ENCODE measurements at places on chromosomes 1 and 21.

DNA sequence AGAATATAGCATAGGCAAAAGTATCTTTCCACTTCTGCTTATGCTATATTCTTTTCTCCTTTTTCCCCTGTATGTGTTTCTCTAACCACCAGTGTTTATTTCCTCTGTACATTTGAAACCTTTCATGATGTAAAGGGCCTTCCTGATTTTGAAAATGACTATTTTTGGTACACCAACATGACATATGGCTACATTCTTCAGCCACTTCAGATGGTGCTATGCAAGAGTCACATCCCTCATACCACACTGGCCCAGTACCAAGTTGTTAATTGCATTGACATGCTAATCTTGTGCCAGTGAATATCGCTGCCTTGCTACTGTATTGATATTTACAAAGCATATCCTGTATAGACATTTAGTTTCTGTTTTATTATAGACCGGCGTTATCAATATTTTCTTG lies 408.7 kb downstream of the NCAM2 start:
- no peak for DNase-seq

DNA sequence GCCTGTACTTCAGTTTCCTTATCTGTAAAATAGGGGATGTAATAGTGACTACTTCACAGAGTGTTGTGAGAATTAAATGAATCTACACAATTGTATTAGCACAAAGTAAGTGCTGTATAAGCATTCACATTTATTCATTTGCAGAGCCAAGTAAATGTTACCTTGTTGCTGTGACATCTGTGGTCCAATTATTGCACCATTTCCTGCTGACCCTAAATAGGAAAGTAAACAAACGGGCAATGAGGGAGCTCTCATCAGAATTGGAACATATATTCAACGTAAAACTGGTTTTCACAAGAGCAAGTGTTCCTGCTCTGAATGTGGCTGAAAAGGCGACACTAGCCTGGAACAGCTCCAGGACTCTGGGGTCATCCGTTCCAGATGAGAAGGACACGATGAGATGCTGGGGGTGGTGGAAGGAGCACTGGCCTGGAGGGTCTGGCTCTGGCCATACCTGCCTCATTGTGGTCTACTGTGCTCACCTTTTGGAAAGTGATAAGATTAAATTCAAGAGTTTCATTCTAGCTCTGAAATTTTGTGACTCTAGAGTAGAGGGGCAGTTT lies 34.5 kb downstream of the PROX1 start:
- DNase-seq = no peak

DNA sequence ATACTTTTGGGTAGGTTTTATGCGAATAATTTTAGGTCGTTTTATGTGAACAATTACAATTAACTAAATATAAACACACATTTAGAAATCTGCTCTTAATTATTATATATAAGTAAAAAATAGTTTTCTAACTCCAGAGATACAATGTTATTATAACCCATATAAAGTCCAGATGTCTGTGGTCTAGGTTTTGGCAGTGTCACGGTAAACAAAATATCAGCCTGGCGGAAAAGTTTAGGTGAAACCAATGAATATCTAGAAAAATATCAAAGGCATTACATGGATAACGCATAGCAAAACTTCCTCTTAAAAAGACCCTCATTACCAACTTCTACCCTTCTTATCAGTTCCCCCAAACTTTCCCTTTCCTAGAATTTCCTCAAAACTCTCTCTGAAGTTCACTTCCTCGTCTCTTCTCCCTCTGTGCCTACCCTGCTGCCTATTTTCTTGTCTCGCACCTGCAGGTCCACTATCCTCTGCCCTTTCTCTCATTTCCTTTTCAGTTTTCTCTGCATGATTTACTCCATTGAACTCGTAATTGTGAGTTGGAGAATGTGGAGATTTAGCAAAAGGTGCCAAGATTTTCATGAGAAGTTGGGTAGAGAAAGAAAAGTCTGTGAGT lies 21.8 kb downstream of the VTCN1 start:
- DNase-seq = no peak

GRCh38 chr1:184289825-184290550 lies 96.8 kb upstream of the C1orf21 start:
- DNase-seq = no peak

DNA sequence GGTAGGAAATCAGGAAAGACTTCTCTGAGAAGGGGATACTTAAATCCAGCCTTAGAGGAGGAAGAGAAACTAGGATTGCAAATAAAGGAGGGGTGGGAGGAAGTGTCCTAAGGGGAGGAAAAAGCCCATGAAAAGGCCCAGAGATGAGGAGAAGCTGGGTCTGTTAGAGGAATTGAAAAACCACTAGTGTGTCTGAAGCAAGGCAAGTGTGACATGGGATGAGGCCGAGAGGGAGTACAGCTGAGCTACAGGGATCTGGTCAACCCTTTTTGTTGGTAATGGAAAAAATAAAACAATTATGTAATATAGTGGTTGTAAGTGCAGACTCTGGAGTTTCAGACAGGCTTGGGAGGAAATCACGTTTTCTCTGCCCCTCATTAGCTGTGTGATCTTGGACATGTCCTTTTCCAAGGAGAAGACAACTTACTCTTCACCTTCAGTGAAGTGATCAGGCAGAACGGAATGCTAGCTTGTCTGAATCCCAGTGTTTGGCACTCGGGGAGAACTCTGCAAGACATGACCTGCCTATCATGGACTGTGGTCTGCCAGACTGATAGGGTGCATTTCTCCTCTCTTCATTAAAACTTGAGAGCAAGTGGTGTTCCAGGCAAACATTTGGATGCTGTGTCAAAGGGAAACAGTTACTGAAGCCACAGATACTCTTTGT lies 7.4 kb upstream of the S100A10 start:
- DNase-seq = no peak

DNA sequence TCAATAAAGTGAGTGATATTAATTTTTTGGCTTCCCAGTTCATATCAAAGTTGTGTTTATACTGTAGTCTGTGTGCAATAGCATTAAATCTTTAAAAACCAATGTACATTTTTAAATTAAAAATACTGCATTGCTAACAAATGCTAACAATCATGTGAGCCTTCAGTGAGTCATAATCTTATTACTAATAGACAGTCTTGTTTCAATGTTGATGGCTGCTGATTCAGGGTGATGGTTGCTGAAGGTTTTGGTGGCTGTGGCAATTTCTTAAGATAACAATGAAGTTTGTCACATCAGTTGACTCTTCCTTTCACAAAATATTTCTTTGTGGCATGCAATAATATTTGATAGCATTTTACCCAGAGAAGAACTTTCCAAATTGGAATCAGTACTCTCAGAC lies 109.0 kb downstream of the ZMYM4 start:
- peak; percentile 9 for DNase-seq

DNA sequence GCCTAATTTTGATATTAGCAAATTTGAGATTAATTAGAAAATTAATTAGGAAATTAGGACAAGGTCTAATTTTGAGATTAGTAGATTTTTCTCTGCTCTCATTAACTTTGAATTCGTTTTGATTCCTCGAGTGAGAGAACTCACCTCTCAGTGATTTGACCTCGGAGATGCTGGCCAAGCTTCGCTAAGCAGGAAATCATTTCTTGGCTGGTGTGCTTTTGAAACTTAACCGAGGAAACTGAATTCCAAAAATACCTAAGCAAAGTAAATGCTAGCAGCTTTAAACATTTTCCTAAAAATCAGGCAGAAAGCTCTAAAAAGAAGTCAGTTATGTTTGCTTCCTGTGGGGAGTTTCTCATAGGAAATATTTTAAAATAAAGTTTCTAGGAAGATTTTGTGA lies 34.9 kb downstream of the CDC14A start:
- DNase-seq = peak; percentile 30

GRCh38 chr1:29210278-29211085 lies 20.3 kb downstream of the MECR start:
- DNase-seq = no peak

GRCh38 chr1:158146165-158146564 lies 34.5 kb upstream of the CD1D start:
- no peak for DNase-seq

GRCh38 chr1:74611887-74612286 lies 61.7 kb downstream of the ERICH3 start:
- DNase-seq = no peak

DNA sequence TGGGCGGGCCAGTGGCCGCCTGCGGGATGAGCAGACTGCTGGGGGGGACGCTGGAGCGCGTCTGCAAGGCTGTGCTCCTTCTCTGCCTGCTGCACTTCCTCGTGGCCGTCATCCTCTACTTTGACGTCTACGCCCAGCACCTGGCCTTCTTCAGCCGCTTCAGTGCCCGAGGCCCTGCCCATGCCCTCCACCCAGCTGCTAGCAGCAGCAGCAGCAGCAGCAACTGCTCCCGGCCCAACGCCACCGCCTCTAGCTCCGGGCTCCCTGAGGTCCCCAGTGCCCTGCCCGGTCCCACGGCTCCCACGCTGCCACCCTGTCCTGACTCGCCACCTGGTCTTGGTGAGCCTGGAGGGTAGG lies 2.1 kb downstream of the B4GALT2 start:
- DNase-seq = no peak

DNA sequence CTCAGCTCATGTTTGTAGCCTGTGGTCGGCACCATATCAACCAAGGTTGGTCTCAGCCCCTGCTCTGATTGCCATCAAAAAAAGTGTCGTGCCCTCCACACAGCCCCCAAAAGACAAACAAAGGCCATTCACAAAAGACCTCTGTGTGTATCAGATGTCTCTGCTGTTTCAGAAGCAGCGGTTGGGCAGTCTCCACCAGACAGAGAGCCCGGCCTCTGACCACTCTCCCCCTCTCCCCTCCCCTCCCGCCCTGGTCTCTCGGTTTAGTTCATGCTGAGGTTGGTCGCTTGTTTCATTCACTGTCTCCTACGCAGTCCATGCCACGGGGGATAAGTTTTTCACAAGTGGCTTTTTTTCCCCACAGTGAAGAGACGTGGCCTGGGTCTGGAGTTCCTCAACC lies 27.1 kb downstream of the ACTA1 start:
- no peak for DNase-seq

- no peak for DNase-seq
Observed at GRCh38 chr1:167065471-167065870, 24.7 kb downstream of the GPA33 start.

DNA sequence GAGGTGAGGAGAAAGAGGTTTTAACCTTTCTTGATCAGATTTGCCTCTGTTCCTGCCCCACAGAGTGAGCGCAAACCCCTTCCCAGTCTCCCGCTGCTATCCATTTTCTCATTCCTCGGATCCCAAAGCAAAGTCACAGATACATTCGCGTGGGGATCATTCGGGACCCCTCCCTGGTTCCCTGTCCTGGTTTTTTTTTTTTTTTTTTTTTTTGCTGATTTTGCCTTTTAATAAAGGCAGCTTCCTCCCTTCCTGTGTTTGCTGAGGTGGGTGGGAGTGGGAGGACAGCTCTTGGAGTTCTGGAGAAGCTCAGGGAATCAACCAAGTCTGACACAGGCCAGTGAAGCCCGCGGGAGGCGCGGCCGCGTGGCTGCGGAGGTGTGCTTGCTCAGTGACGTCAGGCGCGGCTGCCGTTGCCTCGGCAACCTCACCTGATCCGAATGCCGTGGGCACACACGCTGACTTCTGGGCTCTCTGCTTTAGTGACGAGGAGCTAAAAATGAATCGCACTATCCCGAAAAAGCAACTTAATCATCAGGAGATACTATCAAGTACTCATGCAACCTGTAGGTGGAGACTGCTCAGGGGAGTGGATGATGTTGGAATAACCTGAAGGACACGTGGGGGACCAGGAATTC lies 106.4 kb downstream of the TBX19 start:
- DNase-seq = no peak

- peak; percentile 44 for DNase-seq
Observed at GRCh38 chr21:16302851-16303282, 573.1 kb downstream of the USP25 start.

DNA sequence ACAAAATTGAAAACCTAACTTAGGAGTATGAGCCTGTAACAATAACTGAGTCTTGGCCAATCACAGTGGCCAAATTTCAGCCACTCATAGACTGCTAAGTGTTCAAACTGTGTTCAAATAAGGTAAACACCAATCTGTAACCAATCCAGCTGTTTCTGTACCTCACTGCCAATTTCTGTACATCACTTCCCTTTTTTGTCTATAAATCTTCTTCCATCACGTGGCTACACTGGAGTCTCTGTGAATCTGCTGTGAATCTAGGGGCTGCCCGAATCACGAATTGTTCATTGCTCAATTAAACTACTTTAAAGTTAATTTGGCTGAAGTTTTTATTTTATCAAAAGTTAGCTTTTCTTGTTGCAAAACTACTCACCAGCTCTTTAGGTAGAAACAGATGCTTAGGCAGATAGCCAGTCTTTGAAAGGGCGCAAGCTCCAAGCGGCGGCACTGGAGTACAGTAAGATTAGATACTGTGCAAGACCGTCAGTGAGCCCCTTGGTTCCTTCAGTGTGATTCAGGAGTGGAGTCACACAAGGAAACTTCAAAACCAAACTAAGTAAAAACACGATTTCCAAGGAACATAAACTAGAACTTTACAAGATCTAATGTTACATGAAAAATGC lies 43.2 kb upstream of the ADGRL2 start:
- DNase-seq = no peak

GRCh38 chr1:15110867-15111230 lies 42.7 kb upstream of the TMEM51 start:
- DNase-seq = no peak

GRCh38 chr1:209674957-209675564 lies at the start of gene G0S2:
Gene G0S2, plus strand, starts transcription at chr1:209675412. Its CDS starts 273 bp downstream, at chr1:209675685.
- DNase-seq = peak; percentile 55

DNA sequence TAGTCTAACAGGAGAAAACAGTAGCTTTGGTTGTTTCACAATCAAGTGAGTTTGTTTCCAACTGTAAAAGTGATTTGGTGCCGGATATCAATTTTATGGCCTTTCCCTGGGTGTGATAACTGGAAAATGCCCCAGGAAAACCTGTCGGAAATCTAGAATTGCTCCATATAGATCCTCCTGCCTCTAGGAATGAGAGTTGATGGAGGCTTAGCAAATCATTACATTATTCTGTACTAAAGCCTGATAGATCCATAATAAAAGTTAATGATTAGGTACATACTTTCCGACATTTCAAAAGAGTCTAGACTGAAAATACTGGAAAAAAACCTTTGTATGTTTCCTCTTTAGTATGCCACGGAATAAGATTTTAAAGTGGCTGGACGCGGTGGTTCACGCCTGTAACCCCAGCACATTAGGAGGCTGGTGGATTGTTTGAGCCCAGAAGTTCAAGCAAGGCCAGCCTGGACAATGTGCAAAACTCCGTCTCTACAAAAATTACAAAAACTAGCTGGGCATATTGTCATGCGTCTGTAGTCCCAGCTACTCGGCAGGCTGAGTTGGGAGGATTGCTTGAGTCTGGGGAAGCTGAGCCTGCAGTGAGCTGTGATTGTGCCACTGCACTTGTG lies 70.0 kb upstream of the SLC45A1 start:
- DNase-seq = no peak

GRCh38 chr1:239247285-239247684 lies 139.1 kb upstream of the CHRM3 start:
- no peak for DNase-seq

All from GM03348 (cell line).